Right cardiac atrium (tissue), 5 donors: ENCODE measurements at places on chromosomes 5 and 9.

GRCh38 chr5:176175101-176175852 lies 62.9 kb upstream of the SIMC1 start:
- no peak for DNase-seq

DNA sequence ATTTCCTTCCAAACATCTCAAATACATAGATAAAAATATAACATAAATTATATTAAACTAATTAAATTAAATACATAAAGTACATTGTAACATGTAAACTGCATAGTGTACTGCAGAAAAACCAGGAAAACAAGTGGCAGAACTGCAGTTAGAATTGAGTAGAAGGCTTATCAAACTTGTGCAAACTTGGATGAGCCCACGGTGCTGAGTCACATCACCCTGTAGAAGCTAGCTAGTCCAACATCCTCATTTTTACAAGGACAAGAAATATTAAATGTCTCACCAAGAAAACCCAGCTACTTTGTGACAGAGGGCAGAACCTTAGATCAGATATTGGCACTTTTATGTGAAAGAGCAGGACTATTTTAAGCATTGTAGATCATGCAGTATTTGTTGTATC lies 807.9 kb upstream of the NUDT12 start:
- DNase-seq: no peak

- DNase-seq: no peak
Observed at GRCh38 chr9:114125476-114126013, 26.5 kb upstream of the KIF12 start.

DNA sequence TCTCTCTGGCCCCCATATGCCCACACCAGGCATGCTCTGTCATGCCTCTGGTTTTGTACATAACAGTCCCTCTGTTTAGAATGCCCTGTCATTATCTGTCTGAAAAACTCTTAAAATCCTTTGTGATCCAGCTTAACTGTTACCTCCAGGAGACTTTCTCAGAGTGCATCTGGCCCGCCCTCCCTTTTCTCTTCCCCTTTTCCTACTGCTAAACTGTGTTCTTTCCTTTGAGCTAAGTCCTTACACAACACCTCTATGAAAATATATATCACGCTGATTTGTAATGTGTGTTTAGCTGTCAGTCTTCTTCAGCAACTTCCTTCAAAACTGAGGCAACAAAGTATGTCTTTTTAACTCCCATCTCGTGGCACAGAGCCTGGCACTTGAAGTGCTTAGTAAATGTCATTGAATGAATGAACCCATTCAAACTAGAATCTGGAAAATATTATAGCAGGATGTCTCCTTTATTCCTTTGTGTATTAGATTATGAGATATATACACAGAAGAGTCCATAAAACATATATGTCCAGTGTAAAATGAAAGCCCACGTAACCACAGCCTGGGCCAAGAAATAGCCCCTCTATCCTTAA lies 166.2 kb upstream of the KLF9 start:
- DNase-seq: no peak

- DNase-seq: no peak
Observed at GRCh38 chr9:13127131-13127530, 152.4 kb downstream of the MPDZ start.
